Fibroblast of villous mesenchyme (primary cell): ENCODE measurements at places on chromosomes 16 and 17.

GRCh38 chr16:14037960-14038359 lies 33.2 kb upstream of the MRTFB start:
- no peak for DNase-seq

- no peak for DNase-seq
Observed at GRCh38 chr16:5024632-5025031, 9.1 kb downstream of the NAGPA start.

GRCh38 chr17:983921-984320 lies 4.3 kb upstream of the NXN start:
- DNase-seq: no peak

DNA sequence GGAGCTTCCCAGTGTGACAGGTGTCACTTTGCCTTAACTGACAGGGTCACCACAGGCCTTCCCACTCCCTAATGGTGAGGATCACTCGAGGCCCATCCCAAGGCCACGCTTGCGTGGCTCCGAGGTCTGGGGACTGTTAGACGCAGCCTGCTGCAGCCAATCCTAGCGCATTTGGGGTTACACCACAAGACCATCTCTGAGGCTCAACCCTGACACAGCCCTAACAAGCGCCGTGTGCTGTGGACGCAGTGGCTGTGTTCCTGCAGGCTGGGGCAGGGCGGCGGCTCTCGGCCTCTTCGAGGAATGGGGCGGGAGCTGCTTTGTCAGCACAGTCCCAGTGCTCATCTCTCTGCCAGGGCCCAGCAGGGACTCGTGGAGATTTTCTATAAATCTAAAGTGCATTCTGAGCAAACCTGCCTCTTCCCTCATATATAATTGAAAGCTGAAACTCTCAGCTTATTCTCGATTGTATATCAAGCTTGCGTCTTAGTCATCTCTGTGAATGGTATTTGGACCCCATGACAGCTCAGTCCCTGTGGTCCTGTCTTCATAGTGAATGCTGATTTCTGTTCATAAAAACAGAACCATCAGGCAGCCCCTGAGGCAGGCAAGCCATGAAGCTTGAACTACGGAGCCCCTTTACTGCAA lies 65.8 kb upstream of the CHMP6 start:
- no peak for DNase-seq

- no peak for DNase-seq
Observed at GRCh38 chr17:77875881-77876509, 82.5 kb upstream of the TNRC6C start.

DNA sequence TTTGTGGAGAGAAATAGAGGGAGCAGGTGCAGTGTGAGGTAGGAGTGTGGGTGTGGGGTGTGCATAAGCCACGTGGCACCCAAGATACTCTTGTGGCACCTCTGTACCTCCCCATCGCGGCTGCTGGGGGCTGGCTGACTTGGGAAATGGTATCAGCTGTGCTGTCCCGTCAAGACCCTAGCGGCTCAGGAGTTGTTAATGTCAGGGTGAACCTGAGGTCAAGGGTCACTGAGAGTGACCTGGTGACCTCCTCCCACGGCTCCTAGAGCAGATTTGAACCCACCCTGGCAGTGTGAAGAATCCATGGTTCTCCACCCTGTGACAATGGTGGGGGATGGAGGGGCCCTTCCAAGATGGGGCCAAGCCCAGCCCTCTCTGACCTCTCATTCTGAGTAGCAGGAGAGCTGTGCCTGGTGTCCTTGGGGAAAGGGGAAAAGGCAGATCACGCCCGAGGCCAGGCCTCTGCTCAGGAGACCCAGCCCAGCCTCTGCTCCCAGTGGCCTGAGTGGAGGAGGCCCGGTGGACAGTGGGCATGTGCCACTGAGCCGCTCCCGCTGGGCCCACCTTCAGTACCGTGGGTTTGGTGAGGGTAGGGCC lies 3.0 kb upstream of the WFIKKN2 start:
- DNase-seq: no peak

- DNase-seq: peak; percentile 41
Observed at GRCh38 chr17:45229681-45230409, 8.2 kb downstream of the FMNL1 start.

- peak; percentile 69 for DNase-seq
Observed at GRCh38 chr17:76383546-76384221, 725 bp upstream of the SPHK1 start.

DNA sequence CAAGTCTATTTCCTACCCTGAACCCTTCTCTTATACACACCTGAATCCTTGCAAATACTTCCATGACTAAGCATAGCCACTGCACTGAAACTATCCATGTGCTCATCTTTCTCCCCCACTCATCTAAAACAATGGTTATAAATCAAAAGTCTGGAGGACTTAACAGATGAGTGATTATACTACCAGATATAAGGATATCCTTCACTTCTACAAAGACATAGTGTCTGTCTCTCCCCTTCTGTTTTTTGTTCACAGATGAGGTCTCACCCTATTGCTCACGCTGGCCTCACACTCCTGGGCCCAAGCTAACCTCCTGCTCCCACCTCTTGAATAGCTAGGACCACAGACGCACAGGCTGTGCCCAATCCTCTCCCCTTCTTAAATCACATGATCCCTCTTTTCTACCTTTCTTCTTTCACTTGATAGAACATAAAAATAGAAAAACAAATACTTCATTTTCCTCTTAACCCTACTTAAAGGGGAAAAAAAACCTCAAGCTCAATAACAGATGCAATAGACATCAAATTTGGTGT lies 19.2 kb downstream of the CEP112 start:
- DNase-seq: no peak

DNA sequence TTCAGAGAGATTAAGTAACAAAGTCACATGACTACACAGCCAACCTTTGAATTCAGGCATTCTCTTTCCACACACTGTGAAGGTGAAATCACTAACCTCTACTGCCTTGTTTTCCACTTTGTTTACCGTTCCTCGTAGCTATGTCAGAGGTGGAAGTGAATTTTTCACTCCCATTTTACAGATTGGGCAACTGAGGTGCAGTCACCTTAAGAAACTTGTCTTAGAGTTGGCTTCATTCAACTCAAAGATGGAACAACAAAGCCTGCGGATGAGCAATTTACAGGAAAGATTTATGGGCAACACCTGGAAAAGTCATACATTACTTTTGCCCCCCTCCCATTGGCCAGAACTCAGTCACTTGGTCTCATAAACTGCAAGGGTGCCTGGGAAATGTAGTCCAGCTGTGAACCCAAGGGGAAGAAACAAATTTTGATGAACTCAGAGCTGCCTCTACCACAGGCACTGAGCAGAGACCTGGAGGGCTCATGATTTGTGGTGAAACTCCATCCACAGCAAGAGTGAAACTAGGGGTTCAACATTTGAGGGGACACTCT lies 784.6 kb upstream of the EEF2KMT start:
- DNase-seq: no peak

GRCh38 chr17:66952031-66952524 lies 12.4 kb upstream of the CACNG4 start:
- DNase-seq: peak; percentile 84

- DNase-seq: no peak
Observed at GRCh38 chr16:12027558-12028287, 51.2 kb downstream of the SNX29 start.

DNA sequence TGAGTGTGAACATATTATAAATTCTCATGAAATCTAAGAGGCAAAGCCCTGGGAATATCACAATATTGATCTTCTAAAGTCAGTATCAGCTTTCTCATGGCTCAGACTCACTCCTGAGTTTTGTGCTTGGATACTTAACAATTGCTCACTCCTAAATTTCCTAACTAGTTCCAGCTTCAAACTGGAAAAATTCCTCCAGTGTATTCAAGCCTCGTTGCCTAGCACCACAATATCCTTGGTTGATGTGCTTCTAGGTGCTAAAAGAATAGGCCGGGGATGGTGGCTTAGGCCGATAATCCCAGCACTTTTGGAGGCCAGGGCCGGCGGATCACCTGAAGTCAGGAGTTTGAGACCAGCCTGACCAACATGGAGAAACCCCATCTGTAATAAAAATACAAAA lies 62.5 kb downstream of the XYLT1 start:
- DNase-seq: no peak

DNA sequence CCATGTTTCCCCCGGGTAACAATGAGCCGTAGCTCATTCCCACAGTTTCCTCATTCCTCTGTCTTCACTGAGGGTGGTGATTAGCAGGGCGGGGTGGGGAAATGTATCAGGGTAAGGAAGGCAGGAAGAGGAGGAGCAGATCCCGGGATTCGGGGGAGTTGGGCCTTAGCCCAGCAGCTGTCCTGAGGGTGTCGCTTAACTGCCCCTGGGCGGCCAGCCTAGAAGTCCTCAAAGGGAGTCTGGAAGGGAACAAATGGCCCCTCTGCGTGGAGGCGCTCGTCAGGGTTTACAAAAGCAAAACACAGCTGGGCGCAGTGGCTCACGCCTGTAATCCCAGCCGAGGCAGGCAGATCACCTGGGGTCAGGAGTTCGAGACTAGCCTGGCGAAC lies 14.3 kb downstream of the MLYCD start:
- DNase-seq: no peak

GRCh38 chr17:6574687-6575595 lies 18.6 kb upstream of the PITPNM3 start:
- peak; percentile 36 for DNase-seq

- DNase-seq: peak; percentile 44
Observed at GRCh38 chr17:72233986-72234385, 113.2 kb downstream of the SOX9 start.

GRCh38 chr17:73160980-73161630 lies 3.7 kb upstream of the SSTR2 start:
- DNase-seq: no peak

DNA sequence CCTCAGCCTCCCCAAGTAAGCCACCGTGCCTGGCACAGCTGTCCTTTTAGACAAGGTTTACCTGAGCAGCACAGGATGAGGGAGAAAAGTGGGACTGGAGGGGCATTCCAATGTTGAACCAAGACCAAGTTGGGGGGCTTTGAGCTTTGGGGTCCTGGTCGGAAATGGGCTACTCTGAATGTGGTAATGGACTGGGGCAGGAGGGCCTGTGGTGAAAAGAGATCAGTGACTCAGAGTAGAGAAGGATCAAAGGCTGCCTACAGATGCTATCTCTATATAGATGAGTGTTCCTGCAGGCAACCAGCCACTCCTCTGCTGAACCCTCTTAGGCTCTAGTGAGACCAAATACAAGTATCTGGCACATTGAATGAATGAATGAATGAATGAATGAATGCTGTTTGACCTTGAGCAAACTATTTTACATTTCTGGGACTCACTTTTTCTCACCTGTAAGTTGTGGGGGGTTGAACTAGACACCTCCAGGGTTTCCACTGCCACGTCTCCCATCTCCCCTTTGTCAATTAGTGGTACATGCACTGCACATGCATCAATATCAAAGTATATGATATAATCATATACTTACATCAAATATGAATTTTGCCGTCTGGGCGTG lies 26.3 kb upstream of the ETV4 start:
- DNase-seq: no peak

DNA sequence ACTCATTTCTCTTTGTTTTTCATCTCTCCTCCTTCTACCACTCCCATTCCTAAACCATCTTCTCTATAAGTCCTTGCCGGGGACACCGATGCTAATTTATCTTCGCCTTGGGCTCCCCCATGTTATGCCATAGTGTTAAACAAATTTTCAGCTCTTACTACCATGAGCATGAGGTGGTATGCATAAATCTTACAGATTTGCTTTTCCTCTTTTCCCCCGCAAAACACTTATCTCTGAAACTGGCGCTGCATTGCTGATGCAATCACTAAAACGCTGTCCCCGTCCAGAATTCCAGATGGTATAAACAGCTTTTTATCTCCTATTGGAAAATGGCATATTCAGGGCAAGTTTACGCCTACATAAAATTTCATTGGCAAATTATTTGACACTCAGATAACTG lies 673.6 kb upstream of the CDH8 start:
- no peak for DNase-seq

DNA sequence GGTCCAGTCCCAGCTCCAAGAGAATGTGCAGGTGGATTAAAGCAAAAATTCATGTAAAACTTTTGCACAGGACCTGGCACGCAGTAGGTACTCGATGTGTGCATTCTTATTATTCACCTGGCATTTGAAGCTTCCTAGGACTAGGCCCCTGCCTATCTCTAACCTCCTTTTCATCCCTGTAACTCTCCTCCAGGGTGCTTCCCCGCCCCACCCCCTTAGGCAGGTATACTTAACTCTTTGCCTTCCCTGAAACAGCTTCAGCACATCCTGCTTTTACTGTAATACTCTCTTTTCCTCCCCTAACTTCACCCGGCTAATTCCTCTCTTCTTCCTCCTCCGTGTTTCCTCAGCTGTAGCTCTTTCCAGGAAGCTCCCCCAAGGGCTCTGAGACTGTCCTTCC lies 54.8 kb downstream of the CDK5R1 start:
- no peak for DNase-seq

- no peak for DNase-seq
Observed at GRCh38 chr17:37562016-37562745, 47.0 kb downstream of the SYNRG start.

GRCh38 chr16:51222016-51222415 lies 70.9 kb upstream of the SALL1 start:
- no peak for DNase-seq

DNA sequence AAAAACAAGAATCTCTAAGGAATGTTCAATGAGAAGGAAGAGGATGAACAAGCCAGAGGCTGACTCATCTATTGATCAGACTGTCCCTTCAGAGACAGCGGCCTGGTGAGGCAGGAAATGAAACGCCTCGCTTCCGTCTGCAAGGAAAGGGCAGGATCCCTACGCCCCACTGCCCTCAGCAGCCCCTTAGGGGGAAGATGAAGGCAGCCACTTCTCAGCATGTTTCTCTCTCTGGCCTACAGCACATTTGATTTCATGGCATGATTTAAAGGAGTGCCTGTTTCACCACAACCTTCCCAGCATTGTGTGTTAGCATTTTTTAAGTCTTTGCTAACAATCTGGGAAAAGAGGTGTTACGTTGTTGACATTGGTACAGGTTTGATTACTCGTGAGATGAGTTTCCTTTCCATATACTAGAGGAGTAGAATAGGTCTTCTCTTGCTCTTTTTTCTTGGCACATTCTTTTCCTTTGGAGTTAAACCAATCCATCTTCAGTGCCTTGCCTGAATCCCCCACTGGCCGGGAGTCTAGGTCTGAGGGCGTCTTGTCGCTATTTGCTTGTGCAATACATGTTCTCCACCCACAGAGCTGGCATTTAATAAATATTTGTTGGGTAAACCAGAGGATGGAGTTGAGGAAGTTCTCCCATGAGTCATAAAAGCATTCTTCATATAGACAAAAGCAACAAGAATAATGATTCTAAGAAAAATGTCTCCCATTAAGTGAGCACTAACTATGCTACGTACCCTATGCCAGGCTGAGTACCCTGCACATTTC lies 47.4 kb downstream of the RBFOX3 start:
- no peak for DNase-seq

DNA sequence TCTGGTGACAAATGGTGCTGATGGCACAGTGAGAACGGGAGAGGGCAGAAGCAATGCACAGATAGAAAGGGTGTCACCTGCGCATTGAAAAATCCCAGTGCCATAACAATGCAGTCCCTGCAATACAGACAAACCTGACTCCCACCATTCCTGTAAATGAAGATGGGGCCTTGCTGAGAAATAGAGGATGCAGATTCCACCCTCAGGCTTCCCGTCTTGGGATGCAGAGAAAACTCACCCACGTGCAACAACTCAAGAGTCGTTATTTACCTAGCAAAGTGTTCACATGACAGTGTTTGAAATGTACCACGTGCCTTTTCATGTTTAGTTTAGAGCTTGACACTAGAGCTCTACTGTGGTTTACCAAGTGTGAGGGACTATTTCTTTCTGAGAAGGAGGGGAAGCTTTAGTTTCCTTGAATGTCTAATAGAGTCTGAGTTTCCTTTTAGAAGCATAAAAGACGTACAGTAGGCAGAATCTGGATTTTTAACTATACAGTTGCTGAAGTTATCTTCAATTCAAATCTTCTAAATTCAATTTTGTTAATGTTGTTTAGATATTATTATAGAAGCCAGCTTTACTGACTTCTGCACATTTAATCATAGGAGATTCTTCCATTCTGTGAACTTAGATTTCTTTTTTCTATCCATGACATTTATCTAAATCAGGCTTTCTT lies 35.6 kb downstream of the WWOX start:
- DNase-seq: no peak
